Stimulated activated CD4-positive, alpha-beta T cell treated with anti-CD3 and anti-CD28 coated beads, Interleukin-4, amount 100 ng/mL, for 4 hours (primary cell): ENCODE measurements at places on chromosomes 5 and 9.

DNA sequence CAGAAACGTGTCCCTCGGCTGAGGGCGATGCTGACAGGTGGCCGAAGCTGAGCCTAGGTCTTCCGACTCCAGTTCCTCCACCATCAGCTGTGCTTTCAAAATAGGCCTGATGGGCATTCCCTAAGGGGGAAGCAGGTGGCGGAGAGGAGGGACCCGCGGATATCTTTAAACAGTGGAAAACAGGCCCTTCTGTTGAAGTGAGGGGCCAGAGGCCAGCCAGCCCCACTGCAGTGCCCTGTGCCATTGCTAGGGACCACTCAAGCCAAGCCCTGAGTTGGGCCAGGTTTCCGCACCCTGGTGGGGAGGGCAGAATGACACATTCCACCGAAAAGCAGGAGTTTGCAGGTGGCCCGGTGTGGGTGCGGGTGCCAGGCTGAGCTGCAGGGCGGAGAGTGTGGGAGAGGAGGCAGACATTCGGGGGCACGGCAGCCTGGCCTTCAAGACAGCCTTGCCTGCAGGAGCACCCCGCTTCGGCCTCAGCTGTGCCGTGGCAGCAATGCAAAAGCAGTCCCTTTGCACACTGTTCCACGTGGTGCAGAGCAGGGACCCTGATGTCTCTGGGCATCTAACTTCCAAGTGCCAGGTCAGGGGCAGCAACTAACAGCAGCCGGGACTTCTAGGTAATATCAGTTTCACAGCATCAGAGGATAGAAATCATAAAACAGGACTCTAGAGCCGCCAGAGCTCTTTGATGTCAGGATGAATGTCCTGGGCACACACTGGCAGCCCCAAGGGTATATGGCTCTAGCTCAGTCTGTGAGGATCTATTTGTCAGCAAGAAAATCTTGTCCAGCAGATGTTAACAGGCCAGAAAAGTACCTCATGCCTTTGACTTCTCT lies 17.2 kb downstream of the HNRNPH1 start:
- no peak for DNase-seq

DNA sequence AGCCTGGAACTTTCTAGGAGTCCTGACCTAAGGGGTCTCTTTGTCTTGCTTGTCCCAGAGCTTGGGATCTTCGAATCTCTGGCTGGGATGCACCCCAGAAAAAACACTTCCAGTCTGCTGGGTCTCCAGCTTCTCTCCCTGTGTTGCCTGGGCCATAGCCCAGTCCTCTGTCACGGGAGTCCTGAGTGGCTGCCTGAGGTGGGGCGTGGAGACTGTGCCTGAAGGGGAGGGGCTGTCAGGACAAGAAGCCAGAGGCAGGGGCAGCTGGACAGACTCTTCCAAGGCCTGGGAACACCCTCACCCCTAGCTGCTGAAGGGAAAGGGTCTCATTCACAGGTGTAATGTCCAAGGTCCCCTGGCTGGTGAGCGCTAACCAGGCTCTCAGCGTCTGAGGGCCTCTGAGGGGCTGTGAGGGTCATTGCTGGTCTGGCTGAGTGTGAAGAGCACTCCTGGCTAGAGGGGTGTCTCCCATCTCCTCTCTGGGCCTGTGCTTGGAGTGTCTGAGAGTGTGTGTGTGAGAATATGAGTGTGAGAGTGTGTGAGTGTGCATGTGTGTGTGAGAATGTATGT lies 20.4 kb upstream of the COL27A1 start:
- DNase-seq, result no peak

- no peak for DNase-seq
Observed at GRCh38 chr5:121171834-121172233, 679.8 kb upstream of the FTMT start.

DNA sequence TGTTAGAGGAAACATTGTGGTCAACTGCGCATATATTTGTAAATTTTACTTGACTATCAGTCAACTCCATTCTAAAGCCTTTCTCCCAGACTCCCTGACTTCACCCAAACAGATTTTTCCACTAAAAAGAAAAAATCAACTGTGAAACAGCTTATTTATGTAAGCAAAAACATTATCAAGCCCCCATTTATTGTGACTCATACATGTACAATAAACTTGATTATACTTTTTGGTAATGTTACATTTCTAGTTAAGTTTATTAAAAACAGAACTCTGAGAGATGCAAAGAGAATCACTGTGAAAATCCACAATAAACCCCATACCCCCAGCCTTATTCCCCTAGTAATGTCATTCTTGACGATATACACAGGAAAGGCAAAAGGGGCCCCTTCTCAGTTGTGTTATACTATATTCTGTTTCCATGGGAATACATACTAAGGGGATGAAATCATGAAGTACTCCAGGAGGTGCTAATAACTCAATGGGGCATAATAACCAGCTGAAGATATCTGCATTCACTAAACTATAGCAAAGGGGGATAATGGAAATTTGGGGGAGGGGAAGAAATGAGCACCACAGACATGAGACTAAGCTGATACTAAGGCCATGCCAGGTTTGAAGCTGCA lies 616.0 kb downstream of the ACTL7B start:
- DNase-seq, result no peak

DNA sequence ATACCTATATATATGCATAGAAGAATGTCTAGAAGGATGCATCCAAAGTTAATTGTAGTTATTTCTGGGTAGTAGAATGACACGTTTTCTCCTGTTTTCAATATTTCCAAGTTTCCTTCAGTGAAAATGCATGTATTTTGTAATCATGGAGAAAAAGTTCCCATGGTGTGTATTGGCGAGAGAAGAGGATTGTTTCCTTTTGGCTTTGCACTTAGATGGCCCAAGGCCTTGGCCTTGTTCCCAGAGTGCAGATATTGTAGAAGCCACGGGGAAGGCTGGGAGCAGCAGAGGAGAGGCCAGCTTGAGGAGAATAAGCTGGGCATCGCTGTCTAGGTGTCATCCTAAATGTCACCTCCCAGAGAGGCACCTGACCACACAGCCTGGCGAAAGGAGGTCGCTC lies 44.0 kb downstream of the IRF1 start:
- DNase-seq, result no peak

DNA sequence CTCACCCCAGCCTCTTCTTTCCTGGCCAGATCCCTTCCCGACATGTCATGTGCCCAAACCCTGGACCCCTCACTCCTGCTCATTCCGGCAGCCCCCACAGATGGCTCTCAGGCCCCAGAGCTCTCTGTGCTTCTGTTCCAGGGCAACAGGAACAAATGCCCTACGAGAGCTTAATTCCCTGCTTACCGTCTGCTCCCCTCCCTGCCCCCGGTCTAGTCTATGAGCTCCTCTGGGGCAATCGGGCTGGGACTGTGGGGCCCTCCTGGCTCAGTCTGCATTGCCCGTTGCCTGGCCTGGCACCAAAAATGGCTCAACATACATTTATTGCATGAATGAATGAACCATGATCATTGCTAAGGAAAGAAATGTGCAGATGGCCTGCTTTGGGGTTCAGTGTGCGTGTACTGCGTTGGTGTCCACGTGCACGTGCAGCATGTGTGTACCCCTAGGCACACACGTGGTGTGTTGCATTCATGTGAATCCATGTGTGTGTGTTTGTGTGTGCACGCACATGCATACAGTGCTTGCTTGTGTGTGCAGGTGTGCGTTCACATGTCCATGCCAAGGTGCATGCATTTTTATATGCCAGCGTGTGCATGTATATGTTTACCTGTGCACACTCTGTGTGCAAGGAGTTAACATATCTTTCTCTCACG lies 201.2 kb upstream of the IER5L start:
- DNase-seq, result no peak

- DNase-seq, result peak; percentile 56
Observed at GRCh38 chr5:42992088-42992879, 47.8 kb downstream of the ANXA2R start.

DNA sequence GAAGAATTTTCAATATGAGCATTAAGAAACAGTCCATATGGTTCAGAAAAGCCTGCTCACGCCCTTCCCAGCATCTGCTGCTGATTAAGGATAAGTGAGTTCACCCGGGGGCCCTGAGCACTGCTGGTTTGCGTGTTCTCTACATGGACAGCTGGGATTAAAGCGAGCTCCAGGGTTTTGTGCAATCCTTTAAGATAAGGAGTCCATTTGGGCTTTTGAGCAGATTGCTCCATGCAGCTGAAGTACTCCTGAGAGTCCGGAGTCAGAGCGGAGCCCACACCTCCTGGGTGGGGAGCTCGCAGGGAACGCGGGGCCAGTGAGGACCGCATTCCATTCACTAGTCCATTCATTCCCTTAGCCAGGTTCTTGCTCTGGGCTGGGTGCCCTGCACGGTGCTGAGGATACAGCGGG lies 149.3 kb upstream of the COL5A1 start:
- no peak for DNase-seq

DNA sequence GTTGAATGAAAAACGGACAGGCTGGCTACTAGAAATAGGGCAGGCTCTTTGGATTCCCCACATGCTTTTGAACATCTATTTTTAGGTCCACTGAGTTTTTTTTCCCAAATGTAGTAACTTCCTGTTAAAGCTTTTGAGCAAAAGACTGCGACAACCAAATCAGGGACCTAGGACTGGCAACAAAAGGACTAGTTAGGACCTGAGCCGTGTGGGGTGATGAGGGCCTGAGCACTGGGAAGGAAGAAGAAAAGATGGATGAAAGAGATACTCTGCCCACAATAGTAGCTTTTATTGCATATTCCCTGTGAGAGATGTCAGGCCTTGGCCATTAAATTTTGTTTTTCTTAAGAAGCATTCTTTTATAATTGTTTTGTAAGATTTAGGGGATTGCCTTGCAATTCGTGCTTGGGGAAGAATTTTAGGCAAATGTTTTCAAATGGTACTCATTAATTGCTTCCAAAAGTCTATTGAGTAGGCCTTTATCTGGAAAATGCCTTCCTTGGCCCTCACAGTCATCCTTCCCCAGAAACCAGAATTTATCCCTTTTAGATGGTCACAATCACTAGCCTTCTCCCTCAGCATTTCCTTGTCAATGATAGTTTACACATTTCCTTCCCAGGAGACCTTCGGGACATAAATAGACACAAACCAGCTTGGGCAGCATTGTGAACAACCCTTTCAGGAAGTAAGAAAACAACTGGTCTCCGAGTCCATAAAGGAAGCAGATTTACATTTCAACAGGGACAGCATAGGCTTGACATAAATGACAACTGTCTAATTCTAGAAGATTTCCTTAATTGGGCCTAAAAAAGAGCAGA lies 166.5 kb downstream of the RMI1 start:
- no peak for DNase-seq

- DNase-seq, result no peak
Observed at GRCh38 chr9:124359855-124360678, 55.2 kb downstream of the PSMB7 start.

GRCh38 chr5:163614787-163615186 lies 109.4 kb downstream of the MAT2B start:
- DNase-seq, result no peak

- no peak for DNase-seq
Observed at GRCh38 chr5:105330185-105330584, 1767.6 kb upstream of the NUDT12 start.

- no peak for DNase-seq
Observed at GRCh38 chr5:72402959-72403628, 82.9 kb downstream of the PTCD2 start.

GRCh38 chr5:58717303-58718007 lies 134.6 kb downstream of the RAB3C start:
- no peak for DNase-seq

GRCh38 chr9:27430750-27431535 lies 93.1 kb upstream of the IFNK start:
- no peak for DNase-seq

GRCh38 chr5:173499471-173500212 lies 116.8 kb downstream of the BOD1 start:
- no peak for DNase-seq

GRCh38 chr9:35912791-35913400 lies 3.6 kb downstream of the SPAAR start:
- DNase-seq, result no peak

DNA sequence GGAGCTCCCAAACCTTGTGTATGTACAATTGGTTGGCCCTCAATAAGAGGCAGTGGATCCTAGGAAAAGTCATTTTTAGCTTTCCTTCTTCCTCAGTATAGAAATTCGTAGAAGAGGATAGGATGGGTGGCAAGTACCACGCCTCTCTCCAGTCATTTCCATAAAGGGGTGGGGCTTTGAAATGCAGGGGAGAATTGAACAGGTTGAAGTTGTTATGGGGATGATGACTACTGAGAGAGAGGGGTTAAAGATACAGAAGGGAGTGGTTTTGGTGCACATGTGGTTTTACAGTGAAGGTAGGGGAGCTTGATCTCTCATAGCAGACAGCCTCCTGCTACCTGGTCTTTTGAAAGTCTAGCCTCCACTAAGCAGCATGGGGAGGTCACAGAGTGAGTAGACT lies 54.4 kb upstream of the FAM120AOS start:
- DNase-seq, result no peak

GRCh38 chr5:31531543-31531887 lies 378 bp downstream of the DROSHA start:
- no peak for DNase-seq

DNA sequence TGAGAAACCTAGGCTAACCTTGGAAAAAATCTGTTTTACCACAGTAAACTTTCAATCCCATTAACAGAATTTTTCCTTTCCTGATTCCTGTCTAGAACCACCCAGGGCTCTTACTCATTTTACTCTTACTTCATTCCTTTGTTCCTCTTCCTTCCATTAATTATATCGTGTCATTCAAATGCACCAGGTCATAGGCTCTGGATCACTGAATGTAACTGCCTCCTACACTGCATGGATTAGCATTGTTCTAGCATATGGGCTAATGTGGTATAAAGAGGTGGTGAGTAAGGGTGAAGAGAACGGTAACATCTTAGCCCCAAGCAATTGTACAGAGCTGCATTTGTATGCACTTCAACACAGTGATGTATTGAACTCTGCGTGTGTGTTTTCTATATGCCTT lies 49.5 kb upstream of the SPINK5 start:
- DNase-seq, result no peak

DNA sequence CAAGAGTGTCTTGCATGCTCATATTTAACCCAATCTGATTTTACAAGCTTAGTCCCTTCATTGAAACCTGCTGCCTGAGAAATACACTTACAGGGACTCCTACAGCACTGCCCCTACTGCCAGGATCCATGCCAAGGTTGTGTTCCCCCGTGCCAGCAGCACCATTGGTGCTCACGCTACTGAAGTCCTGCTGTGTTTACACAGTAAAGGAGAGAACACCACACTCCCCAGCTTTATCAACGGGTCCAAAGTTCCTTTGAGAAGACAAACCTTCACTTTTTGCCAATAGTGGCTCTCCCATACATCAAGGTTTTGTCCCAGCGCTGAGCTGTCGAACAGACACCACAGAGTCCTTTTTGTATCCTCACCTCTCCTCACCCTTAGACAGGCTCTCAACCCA lies 155.1 kb upstream of the WWC1 start:
- no peak for DNase-seq

DNA sequence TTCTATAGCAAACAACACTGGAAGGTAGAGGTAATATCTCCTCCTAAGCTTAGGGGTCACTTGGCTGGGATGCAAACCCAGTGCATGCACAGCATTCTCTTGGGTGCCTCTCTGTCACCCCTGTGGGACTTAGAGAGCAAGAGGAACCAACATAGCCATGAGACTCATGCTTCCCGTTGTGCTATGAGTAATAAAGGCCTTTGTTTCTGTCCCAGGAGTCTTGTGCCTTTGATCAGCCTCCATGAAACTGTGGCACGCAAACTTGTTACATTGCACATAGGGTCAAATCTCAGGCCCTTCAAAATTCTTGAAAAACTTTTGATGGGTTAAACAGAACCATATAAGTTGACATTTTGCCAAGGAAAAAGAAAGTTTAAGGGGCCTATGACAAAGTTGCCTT lies 272.8 kb downstream of the TAF11L14 start:
- DNase-seq, result no peak
